ENCODE measurements at places on chromosomes 3 and 15. TPM values are rescaled to one million over a fixed set of nuclear protein-coding genes. Genes with fewer than 3 reads are reported as not detected.

The OIP5 gene
- total RNA-seq = 4.1 TPM

The ATP10A gene
- total RNA-seq = 12.8 TPM

The SLC6A1 gene
- total RNA-seq = not detected

The HHATL gene
- not detected for total RNA-seq

The IRAK2 gene
- 8.1 TPM for total RNA-seq

The UROC1 gene
- total RNA-seq = not detected

The TAGLN3 gene
- total RNA-seq = 3.2 TPM

The TPRG1 gene
- total RNA-seq = not detected

The PLSCR5 gene
- total RNA-seq = not detected

The GPD1L gene
- total RNA-seq = 7.9 TPM

The CA12 gene
- 33.7 TPM for total RNA-seq

The C3orf70 gene
- 1.8 TPM for total RNA-seq

The GREM1 gene
- total RNA-seq = 848 TPM

The RLBP1 gene
- not detected for total RNA-seq

The RBP2 gene
- total RNA-seq = not detected

The GP5 gene
- total RNA-seq = under 0.01 TPM

The COX5A gene
- 24.7 TPM for total RNA-seq

The XCR1 gene
- not detected for total RNA-seq
